GM12892 (cell line): ENCODE measurements at places on chromosomes 16 and 17.

- DNase-seq, result no peak
Measured at GRCh38 chr16:15434425-15435215, at the start of gene BMERB1. Gene BMERB1, plus strand, starts transcription at chr16:15434588. Its CDS starts 66 bp downstream, at chr16:15434654.

- DNase-seq, result no peak
Measured at GRCh38 chr16:69581297-69581696, 15.5 kb downstream of the NFAT5 start.

- no peak for DNase-seq
Measured at GRCh38 chr16:2471016-2471652, at the start of gene NTN3. Gene NTN3, plus strand, starts transcription at chr16:2471297. Its CDS starts 405 bp downstream, at chr16:2471702.

- no peak for DNase-seq
Measured at GRCh38 chr16:17557480-17557879, 86.7 kb upstream of the XYLT1 start.

- DNase-seq, result no peak
Measured at GRCh38 chr16:17205279-17206211, 265.2 kb downstream of the XYLT1 start.
